ENCODE measurements at places on chromosomes 2 and 18.

GRCh38 chr2:63871864-63872263 is 30.2 kb downstream of the UGP2 start:
- no peak for DNase-seq

DNA sequence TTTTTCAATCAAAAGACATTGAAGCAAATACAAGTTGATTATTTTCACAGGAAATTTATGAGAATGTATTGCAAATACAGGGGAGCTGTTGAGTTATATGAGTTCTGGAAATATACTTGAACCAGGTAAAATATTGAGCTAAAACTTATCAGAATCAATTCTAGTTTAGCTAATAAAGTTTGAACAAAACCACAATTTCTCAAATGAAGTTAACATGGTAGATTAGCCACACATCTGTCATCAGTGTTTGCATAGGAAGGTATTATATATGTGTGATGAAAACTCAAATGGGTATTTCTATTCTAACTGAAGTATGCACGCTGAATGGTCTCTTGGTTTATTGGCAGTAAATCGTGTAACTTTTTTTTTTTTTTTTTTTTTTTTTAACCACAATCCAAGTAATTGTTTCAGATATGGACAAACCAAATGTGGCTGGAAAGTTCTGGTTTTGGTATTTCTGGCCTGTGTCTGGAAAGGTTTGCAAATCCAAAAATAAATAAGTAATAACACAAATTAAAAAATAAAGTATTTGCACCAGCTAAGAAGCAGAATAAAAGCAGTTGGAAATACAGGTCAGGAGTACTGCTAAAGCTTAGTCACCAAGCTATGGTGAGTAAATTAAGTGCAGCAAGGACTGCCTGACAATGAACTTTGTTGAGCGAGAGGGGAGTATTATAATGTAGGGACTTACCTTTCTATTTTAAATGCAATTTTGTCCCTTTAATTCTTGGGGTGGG is 479.1 kb upstream of the FANCL start:
- DNase-seq = no peak

DNA sequence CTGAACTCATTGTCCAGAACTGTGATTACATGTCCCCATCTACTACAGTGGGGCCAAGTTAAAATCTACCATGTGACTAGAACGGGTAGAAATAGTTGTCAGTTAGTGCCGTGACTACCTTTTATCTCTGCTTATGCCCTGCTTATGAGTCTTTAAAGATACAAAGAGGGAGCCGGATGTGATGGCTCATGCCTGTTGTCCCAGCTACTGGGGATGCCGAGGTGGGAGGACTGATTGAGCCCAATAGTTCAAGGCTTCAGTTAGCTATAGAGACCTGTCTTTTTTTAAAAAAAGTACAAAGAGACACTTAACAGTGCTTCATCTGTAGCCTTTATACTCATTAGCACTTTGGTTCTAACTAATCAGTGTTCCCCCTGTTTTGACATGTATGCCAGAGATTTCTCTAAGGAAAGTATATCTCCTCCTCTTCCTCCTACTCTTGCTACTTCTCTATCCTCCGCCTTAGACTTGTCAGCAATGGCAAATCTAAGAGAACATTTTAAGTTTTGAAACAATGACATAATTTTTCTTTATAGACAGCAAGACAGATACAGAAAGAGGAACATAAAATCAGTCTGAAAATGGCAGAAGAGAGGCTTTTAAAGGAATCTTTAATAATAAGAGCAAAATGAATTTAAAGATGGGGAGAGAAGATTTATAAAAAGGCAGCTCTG is 45.0 kb downstream of the NBEAL1 start:
- DNase-seq = no peak

- DNase-seq = no peak
Measured at GRCh38 chr2:101809698-101810097, 112.2 kb downstream of the MAP4K4 start.

DNA sequence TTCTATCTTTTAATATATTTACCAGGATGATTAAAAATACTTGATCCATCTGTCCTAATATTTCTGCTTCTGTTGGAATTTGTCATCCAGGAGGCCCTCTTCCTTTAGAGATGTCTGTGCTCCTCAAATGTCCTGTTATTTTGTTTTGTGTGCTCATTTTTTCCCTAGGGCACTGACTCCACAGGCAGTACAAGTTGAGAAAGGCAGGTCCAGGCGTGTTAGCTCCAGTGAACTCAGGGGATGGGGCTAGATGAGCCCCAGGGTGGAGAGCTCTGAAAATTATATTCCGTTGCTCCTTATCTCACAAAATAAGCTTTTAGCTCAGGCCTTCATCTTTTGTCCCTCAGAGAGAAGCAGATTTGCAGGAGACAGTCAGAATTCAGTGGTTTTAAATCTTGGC is 105.7 kb downstream of the SLC4A3 start:
- DNase-seq = no peak

DNA sequence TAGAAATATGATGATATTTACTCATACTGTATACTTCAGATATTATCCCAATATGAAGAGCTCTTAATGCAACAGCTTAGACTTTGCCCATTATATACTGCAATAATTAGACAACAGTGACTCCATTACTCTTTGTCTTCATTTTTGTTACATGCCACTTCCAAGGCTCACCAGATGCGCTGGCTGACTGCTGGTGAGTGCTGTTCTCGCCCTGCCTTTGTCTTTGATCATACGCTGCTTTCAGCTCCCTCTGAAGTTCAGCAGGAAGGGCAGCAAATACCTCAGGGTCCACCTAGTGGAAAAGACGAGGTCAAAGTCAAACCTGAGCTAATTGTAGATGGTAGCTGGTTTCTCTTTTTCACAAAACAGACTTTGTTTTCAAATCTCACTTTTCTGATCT is 66.3 kb downstream of the EIF5B start:
- DNase-seq = no peak

DNA sequence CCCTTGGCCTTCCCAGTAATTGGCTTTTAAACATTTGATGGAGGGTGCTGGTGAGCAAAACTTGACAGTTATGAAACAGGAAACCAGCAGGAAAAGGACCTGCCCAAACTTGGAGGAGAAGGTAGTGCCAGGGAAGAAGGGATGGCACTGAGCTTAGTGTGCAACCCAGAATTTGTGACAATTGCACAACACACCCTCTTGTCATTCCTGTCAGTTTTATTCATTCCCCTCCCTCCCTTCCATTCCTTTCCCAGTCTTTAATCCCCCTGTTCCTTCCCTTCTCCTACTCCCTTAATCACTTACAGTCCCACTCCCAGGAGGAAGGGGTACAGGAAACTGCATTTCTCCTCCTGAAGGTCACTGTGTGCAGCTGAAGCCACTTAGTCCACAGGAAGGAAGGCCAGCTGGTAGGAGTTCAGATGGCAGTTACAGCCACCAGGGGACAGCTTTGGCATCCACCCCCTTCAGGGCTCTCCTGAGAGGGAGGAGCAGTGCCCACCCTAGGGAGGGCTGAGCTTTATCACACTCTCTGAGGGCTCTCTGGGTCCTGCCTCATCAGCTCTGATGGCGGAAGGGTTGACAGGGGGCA is 24.0 kb upstream of the SIGLEC15 start:
- no peak for DNase-seq

DNA sequence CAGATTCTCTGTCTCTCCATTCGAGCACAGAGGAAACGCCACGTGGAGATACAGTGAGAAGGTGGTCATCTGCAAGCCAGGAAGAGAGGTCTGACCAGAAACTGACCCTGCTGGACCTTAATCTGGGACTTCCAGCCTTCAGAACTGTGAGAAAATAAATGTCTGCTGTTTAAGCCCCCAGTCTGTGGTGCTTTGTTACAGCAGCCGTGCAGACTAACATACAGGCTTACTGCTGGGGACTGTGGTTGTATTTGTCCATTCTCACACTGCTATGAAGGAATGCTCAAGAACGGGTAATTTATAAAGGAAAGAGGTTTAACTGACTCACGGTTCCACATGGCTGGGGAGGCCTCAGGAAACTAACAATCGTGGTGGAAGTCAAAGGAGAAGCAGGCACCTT is 432.7 kb downstream of the IRS1 start:
- no peak for DNase-seq

- no peak for DNase-seq
Measured at GRCh38 chr2:158297120-158297519, 159.4 kb downstream of the CCDC148 start.

DNA sequence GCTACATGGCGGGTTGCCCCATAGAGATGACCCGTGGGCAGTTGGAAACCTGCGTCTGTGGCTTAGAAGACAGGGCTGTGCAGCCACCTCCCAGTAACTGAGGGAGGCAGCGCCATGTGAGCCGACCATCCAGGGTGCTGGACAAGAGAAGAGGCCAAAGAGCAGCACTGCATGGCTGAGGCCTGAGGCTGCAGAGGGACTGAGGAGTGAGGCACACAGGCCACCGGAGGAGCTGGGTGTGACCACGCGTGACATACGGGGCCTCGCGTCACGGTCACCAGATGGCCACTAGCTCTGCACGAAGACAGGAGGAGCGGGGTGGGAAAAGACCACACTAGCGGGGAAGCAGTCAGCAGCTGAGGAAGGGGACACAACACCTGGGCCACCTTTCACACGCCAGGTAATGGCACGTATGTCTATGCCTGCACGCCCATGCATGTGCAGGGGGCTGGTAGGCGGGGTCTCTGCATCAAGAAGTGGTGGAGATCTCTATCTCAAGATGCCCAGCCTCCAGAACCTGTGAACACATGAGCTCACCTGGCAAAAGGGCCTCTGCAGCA is 61.4 kb downstream of the NDUFA10 start:
- DNase-seq = no peak

DNA sequence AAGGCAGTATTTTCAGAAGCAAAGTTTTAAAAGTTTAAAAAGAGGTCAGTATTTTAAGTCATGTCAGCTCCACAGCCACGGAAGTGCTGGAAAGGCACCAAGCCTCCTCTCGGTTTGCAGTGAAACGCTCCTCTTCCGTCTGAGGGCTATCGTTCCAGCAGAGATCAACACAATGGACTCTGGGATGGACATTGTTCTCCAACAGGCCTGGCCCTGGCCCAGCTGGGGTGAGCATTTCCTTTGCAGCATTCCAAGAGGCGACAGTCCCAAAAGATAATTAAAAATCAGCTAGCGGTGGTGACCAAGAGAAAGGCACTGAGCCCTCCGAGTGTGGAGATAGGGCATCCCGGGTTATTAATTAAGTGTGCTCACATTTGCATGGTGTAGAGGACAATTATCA is 95.9 kb upstream of the LCLAT1 start:
- no peak for DNase-seq

DNA sequence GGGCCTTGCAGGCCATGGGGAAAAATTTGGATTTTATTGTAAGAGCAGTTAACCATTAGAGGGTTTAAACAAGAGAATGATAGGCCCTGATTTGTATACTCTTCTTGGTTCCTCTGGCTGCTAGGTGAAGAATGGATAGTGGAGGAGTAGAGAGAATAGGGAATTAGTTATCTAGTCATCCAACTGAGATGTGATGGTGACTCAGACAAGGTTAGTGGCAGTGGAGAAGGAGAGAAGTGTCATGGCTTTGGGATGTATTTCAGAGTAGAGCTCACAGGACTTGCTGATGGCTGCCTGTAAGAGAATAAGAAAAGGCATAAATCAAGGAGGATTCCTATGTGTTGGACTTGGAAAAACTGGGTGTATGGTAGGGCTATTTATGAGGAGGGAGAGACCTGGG is 169.4 kb downstream of the PLCL1 start:
- no peak for DNase-seq

- DNase-seq = no peak
Measured at GRCh38 chr2:19886261-19886660, 15.5 kb downstream of the TTC32 start.

GRCh38 chr18:23421277-23421676 is 31.8 kb upstream of the RIOK3 start:
- no peak for DNase-seq

GRCh38 chr2:131039908-131040660 is 53.2 kb downstream of the FAM168B start:
- DNase-seq = peak; percentile 47
